ENCODE measurements at places on chromosomes 7 and 10.
A peak's percentile ranks its signal among the peaks of the same experiment; 100 is the strongest.

- no peak for DNase-seq
Observed at GRCh38 chr7:820341-820740, 11.9 kb upstream of the SUN1 start.

- DNase-seq = peak; percentile 60
Observed at GRCh38 chr10:48523212-48523819, 81.6 kb downstream of the ARHGAP22 start.

- DNase-seq = no peak
Observed at GRCh38 chr7:151748733-151749132, 128.2 kb downstream of the PRKAG2 start.

DNA sequence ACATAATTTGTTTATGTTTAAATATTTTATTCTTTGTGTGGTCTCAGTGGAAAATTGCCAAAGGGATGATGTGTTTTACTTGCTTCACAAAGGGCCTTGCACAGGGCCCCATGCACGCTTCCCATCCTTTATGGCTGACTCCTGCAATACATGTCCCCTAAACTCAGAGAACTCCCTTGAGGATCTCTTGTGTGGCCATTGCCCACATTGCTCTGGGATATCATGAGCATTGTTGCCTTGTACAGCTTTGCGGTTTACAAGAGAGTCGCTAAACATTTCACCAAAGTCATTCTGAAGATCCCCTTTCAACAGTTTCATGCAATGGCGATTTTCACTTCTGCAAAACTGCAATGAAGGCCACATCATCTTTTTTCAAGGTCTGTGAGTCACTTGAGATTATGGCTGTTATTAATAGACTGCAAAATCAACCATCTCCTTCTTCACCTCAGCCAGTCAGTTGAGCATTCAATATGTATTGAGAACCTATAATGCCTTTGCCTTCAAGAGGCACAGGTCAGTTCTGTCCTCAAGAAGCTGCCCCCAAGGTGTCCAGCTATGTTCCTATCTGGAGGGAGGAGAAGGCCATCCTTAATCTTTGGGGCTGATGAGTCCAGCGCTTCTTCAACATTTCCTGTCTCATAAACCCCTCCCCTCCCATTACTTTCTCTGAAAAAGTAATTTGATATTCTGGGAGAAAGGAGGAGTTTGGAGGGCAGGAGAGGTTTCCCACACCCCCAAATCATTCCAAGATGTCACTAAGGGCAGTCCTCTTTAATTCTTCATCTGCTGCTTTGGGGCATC is 108.1 kb downstream of the CCDC71L start:
- no peak for DNase-seq

- DNase-seq = no peak
Observed at GRCh38 chr7:120547605-120548004, 274.6 kb downstream of the KCND2 start.

GRCh38 chr7:154781369-154782303 is 221.3 kb downstream of the PAXIP1 start:
- no peak for DNase-seq

- DNase-seq = peak; percentile 34
Observed at GRCh38 chr7:28921822-28922221, 36.3 kb downstream of the TRIL start.

GRCh38 chr10:58360412-58361004 is 24.7 kb upstream of the TFAM start:
- no peak for DNase-seq

GRCh38 chr10:105681051-105681450 is 1040.0 kb downstream of the SORCS3 start:
- no peak for DNase-seq

Measured in WTC11 (cell line).